CD4-positive, alpha-beta memory T cell (primary cell): ENCODE measurements at places on chromosomes 13 and 19. TPM values are rescaled to one million over a fixed set of nuclear protein-coding genes. Genes with fewer than 3 reads are reported as not detected.

The ZNF765 gene
- total RNA-seq: 20.9 TPM

The ZNF486 gene
- total RNA-seq: 11.0 TPM

The RFX2 gene
- 5.6 TPM for total RNA-seq

The ATP4A gene
- not detected for total RNA-seq

The ZNF837 gene
- total RNA-seq: 3.5 TPM

The KLK10 gene
- total RNA-seq: not detected

The ICAM4 gene
- total RNA-seq: 0.70 TPM

The PDCD2L gene
- total RNA-seq: 8.8 TPM

The FXYD1 gene
- total RNA-seq: 4.4 TPM

The NCR1 gene
- not detected for total RNA-seq

- DNase-seq: peak; percentile 77
- H3K4me1 ChIP-seq: peaks cover 42% of the 10 kb centered on the region
- peak within 1 kb of the TSS; percentile 82 for H3K27ac ChIP-seq
These were observed at the start of gene HSH2D for GRCh38 chr19:16143399-16144215. Gene HSH2D, plus strand, starts transcription at chr19:16143685. Its CDS starts 5,066 bp downstream, at chr19:16148751.

DNA sequence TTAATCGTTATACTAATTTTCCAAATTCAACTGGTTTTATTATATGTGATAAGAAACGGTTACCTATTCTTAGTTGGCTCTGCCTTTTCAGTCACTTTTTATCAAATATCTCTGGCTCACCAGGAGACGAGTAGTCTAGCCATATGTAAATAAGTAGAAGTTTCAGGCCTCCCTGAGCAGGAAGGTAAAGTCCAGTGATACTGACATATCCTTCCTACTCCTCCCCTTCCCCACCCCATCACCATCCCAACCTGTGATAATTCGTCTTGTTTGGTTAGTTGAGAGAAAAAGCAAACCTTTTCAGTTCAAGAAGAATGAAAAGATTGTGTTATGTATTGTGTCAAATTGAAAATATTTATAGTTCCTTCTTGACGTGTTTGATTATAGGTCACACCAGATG lies 53.9 kb downstream of the TM9SF2 start:
- H3K27ac ChIP-seq: no peak overlapping the region
- DNase-seq: no peak
- no peak overlapping the region for H3K4me3 ChIP-seq
- H3K27me3 ChIP-seq: no peaks in the 10 kb centered on the region
- peaks cover 54% of the 10 kb centered on the region for H3K36me3 ChIP-seq
- H3K4me1 ChIP-seq: no peaks in the 10 kb centered on the region

GRCh38 chr13:80235166-80235966 lies 105.6 kb downstream of the SPRY2 start:
- no peak overlapping the region for H3K4me3 ChIP-seq
- no peak for DNase-seq
- H3K27ac ChIP-seq: no peak overlapping the region
- no peaks in the 10 kb centered on the region for H3K27me3 ChIP-seq

GRCh38 chr13:99566125-99567083 lies 65.1 kb downstream of the TM9SF2 start:
- no peak overlapping the region for H3K4me3 ChIP-seq
- no peak overlapping the region for H3K27ac ChIP-seq
- H3K4me1 ChIP-seq: peaks cover 5% of the 10 kb centered on the region
- H3K36me3 ChIP-seq: peaks cover 11% of the 10 kb centered on the region
- no peaks in the 10 kb centered on the region for H3K27me3 ChIP-seq

- H3K27me3 ChIP-seq: no peaks in the 10 kb centered on the region
- no peak for DNase-seq
- H3K4me1 ChIP-seq: no peaks in the 10 kb centered on the region
- H3K27ac ChIP-seq: no peak overlapping the region
These were observed 37.5 kb downstream of the HSPH1 start for GRCh38 chr13:31124204-31124603.

GRCh38 chr13:101985321-101985720 lies 416.5 kb downstream of the FGF14 start:
- H3K27me3 ChIP-seq: no peaks in the 10 kb centered on the region
- H3K4me3 ChIP-seq: no peak overlapping the region
- no peak overlapping the region for H3K27ac ChIP-seq
- H3K36me3 ChIP-seq: no peaks in the 10 kb centered on the region
- H3K4me1 ChIP-seq: no peaks in the 10 kb centered on the region
- no peak for DNase-seq

- H3K4me3 ChIP-seq: peak overlapping the region; percentile 69
- H3K4me1 ChIP-seq: peaks cover 8% of the 10 kb centered on the region
- no peak for DNase-seq
- H3K36me3 ChIP-seq: no peaks in the 10 kb centered on the region
- peak overlapping the region; percentile 33 for H3K27ac ChIP-seq
These were observed 539 bp downstream of the ZNF554 start for GRCh38 chr19:2820112-2820702.

DNA sequence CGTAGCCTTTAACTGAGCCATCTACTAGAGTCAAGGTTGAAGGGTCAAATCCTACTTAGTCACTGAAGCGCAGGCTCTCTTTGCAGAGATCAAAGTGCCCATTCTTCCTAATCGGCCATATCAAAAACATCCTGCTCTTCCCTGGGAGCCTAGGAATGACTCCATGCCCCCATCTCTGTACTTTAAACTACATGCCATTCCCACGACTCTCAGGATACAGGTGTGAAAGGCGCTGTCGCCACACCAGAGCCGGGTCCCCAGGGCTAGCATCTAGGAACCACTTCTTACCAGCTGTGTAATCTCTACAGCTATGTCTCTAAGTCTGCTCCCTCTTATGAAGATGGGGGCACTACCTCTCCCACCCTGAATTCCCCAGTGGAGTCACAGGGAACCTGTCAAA lies 22.3 kb downstream of the IRS2 start:
- H3K27ac ChIP-seq: no peak overlapping the region
- H3K27me3 ChIP-seq: no peaks in the 10 kb centered on the region
- H3K4me1 ChIP-seq: peaks cover 4% of the 10 kb centered on the region

- no peak overlapping the region for H3K27ac ChIP-seq
- H3K4me3 ChIP-seq: no peak overlapping the region
- no peaks in the 10 kb centered on the region for H3K36me3 ChIP-seq
- no peaks in the 10 kb centered on the region for H3K27me3 ChIP-seq
- peaks cover 30% of the 10 kb centered on the region for H3K4me1 ChIP-seq
These were observed 236.5 kb downstream of the FOXO1 start for GRCh38 chr13:40429706-40430545.

DNA sequence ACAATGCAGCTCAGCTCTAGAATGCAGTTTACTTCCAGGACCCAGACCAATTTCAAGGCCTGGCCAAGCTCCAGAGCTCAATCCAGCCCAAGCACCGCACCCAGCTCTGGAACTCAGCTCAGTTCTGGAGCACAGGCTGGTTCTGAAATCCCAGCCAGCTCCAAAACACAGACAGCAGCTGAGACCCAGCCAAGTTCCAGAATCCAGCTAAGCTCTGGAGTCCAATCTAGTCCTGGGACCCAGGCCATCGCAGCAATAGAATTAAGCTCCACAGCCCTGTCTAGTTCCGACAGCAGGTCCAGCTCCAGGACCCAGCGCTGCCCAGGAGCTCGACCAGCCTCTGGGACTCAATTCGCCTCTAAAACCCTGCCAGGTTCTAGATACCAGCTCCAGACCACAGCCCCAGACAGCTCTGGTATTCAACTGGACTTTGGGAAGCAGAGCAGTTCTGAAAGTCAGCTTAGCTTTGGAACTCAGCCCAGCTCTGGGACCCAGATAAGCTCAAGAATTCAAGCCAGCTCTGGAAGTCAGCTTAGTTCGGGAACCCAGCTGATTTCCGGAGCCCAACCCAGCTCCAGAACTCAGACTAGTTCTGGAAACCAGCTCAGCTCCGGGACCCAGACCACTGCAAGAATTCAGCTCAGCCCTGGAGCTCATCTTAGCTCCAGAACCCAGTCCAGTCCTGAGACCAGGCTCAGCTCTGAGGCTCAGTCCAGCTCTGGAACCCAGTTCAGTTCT lies 6.8 kb downstream of the GIPC3 start:
- H3K4me1 ChIP-seq: no peaks in the 10 kb centered on the region
- no peaks in the 10 kb centered on the region for H3K36me3 ChIP-seq
- H3K27ac ChIP-seq: no peak overlapping the region
- DNase-seq: no peak
- no peaks in the 10 kb centered on the region for H3K27me3 ChIP-seq
- H3K4me3 ChIP-seq: no peak overlapping the region
